NCI-H526 treated with DMSO at 0.1 percent for 48 hours (cell line): ENCODE measurements at places on chromosomes 16 and 17.

DNA sequence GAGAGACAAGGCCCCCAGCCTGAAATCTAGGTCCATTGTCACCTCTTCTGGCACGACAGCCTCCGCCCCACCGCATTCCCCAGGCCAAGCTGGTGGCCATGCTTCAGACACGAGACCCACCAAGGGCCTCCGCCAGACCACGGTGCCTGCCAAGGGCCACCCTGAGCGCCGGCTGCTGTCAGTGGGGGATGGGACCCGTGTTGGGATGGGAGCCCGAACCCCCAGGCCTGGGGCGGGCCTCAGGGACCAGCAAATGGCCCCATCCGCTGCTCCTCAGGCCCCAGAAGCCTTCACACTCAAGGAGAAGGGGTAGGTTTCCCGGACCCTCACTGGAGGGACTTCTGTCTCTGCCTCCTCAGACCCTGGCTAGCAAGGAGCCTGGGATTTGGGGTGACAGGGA lies 1.0 kb downstream of the TEDC2 start:
- DNase-seq, result no peak

- peak; percentile 36 for DNase-seq
These were observed 27.7 kb downstream of the SRL start for GRCh38 chr16:4214215-4214621.

GRCh38 chr17:69373069-69373468 lies 41.4 kb upstream of the MAP2K6 start:
- DNase-seq, result no peak

GRCh38 chr17:17645961-17646360 lies 35.3 kb upstream of the RAI1 start:
- DNase-seq, result no peak

- no peak for DNase-seq
These were observed 45.8 kb downstream of the TEX2 start for GRCh38 chr17:64217249-64217691.

- no peak for DNase-seq
These were observed 322.0 kb upstream of the SALL1 start for GRCh38 chr16:51473091-51473490.

DNA sequence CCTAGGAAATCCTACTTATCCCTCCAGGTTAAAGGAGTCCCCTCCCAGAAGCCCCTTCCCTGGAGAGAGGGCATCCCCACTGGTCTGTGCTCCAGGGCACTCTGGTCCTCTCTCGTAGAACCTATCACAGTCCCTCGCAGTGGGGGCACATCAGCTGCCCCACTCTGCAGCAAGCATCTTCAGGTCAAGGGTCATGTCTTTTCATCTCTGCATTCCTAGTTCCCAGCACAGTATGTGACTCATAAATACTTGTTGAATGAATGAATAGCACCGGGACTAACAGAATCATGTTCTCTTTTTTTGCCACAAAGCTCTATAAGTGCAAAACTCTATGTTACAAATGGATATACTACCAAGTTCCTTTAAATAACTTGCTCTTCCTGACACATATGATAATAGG lies 36.0 kb downstream of the RNF157 start:
- DNase-seq, result no peak

DNA sequence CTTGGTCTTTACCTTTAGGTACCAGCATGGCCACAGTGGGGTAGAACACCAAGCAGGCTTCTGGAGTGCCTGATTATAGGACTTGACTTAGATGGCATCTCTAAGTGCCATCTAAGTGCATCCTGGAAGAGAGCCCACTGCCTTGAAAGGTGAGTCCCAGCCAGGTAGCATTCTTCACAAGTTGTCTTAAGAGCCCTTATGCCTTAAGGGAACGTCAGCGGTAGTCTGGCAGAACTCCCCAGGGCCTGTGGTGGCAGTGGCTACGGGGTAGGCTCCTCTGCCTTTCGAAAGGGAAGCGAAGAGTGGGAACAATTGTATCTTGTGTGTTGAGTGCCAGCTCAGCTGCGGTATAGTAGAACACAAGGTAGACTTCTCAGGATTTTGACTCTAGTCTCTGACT lies 549.0 kb downstream of the HS3ST4 start:
- DNase-seq, result no peak

DNA sequence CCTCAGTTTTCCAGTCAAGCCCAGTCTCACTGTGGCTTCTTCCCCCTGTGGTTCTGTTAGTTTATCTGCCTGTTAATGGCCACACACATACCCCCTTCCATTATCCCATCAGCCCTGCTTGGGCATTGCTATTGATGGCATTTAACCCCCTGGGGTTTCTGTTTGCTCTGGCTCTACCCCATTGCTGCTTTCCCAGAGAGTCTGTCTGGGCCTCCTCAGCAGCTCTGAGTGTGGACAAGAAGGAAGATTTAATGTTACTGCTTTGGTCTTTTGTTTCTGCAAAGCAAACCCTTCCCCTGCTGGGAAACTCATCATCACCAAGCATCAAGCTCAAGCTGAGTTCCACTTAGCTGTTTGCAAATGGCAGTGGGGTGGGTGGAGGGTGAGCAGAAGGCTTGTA lies 162.7 kb downstream of the CCT6B start:
- no peak for DNase-seq

- no peak for DNase-seq
These were observed 43.9 kb upstream of the TEKT3 start for GRCh38 chr17:15385305-15385704.

- DNase-seq, result no peak
These were observed 24.7 kb downstream of the DDX42 start for GRCh38 chr17:63798572-63799106.

GRCh38 chr17:44792276-44792675 lies 33.5 kb downstream of the ADAM11 start:
- no peak for DNase-seq
